Heart left ventricle (tissue), 16 donors: ENCODE measurements at places on chromosomes 11 and 22.

DNA sequence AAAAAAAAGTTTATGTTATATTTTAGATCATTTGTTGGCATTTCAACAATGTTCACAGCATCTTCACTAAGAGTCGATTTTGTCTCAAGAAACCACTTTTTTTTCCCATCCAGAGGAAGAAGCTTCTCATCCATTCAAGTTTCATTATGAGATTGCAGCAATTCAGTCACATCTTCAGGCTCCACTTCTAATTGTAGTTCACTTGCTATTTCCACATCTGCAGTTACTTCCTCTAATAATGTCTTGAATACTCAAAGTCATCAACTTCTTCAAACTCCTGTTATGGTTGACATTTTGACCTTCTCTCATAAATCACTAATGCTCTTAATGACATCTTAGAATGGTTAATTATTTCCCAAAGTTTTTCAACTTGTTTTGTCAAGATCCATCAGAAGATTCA lies 61.3 kb upstream of the CHORDC1 start:
- no peak overlapping the region for H3K27ac ChIP-seq
- no peak overlapping the region for H3K4me3 ChIP-seq
- H3K27me3 ChIP-seq, result no peaks in the 10 kb centered on the region
- DNase-seq, result no peak

- H3K27me3 ChIP-seq, result no peaks in the 10 kb centered on the region
- H3K27ac ChIP-seq, result no peak overlapping the region
- H3K4me1 ChIP-seq, result peaks cover 3% of the 10 kb centered on the region
- H3K36me3 ChIP-seq, result no peaks in the 10 kb centered on the region
These were observed 26.4 kb downstream of the YWHAH start for GRCh38 chr22:31970490-31971444.

GRCh38 chr11:27934830-27935145 lies 173.2 kb downstream of the KIF18A start:
- no peak overlapping the region for H3K4me3 ChIP-seq
- no peaks in the 10 kb centered on the region for H3K36me3 ChIP-seq
- no peak overlapping the region for H3K27ac ChIP-seq
- H3K4me1 ChIP-seq, result no peaks in the 10 kb centered on the region

- H3K4me3 ChIP-seq, result no peak overlapping the region
- no peak overlapping the region for H3K27ac ChIP-seq
- no peaks in the 10 kb centered on the region for H3K27me3 ChIP-seq
- no peaks in the 10 kb centered on the region for H3K4me1 ChIP-seq
- H3K36me3 ChIP-seq, result no peaks in the 10 kb centered on the region
- no peak for DNase-seq
These were observed 1003.7 kb downstream of the BRD1 start for GRCh38 chr22:48823941-48824340.

- no peaks in the 10 kb centered on the region for H3K27me3 ChIP-seq
- H3K4me3 ChIP-seq, result no peak overlapping the region
- no peaks in the 10 kb centered on the region for H3K4me1 ChIP-seq
- no peak overlapping the region for H3K27ac ChIP-seq
These were observed 94.8 kb upstream of the SORL1-AS1 start for GRCh38 chr11:121547574-121547973.
